ENCODE measurements at places on chromosomes 2 and 18.

DNA sequence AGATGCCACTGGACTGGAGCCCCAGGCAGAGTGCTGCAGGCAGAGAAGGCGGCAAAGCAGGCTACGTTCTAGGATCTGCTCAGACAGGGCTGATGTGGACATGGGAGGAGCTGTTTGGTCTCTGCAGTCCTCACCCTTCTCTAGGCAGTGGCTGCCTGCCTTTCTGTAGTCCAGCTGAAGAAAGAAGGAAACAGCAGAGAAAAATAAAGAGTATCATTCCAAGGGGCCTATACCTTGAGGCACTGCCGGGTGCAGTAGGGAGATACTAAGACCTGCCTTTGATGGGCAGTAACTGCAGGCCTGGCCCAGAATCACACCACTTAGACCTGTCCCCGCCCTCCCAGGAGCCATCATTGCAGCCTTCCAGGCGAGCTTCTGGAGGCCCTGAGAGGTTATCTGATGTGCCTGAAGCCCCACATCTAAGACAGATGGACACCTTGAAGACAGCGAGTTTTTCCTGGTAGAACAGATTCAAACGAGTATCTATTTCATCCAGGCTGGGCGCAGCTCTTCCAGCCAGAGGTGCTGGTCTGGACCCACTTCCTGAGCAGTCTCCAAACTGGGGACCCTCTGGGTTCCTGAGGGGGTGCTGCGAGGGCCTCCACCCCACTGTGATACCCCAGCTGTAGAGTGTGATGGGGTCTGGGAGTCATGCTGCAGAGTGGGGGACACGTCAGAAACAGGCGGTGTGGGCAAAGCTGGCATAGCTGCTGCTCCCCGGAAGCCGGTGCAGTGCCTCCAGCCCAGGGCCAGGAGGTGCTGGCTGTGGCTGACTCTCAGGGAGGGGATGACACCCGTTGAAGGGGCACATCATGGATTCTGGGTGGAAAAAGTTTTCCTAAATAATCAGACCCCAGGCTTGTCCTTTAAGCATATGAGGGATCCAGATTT is 87.3 kb upstream of the OTOS start:
- no peak for DNase-seq

DNA sequence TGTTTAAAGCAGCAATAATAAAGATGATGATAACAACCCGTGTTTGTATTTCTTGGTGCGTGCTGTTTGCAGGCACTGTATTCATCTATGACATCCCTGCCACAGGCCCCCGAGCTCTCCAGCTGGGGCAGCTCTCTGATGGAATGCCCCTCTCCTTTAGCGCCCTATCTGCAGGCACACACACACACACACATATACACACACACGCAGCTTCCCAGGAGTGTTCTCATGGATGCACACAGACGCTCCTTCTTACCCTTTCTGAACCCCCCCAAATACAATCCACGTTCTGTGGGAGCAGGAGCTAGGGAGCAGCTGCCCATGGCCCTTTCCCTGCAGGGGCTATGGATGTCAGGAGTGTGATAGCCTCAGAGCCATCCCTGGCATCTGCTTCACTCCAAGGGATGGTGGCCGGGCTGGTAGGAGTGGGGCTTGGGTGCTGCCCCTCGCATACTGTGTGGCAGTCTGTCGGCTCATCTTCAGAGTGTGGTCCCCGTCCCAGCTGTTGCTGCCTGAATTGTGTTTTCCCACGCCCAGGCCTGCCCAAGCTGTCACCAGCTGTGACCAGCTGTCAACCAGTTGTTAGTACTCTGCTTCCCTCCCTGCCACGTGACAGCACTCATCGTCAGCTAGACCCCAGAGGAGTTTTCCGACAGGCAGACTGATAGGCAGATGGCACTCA is 50.8 kb upstream of the MYCN start:
- no peak for DNase-seq

DNA sequence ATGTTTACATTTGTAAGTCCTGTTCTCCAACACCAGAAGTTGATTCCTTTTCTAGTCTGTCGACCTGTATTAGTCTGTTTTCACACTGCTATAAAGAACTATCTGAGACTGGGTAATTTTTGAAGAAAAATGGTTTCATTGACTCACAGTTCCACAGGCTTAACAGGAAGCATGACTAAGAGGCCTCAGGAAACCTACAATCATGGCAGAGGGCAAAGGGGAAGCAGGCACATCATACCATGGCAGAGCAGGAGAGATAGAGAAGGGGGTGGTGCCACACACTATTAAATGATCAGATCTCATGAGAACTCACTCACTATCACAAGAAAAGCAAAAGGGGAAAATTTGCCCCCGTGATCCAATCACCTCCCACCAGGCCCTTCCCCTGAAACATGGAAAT is 112.8 kb upstream of the MAP3K20 start:
- no peak for DNase-seq

DNA sequence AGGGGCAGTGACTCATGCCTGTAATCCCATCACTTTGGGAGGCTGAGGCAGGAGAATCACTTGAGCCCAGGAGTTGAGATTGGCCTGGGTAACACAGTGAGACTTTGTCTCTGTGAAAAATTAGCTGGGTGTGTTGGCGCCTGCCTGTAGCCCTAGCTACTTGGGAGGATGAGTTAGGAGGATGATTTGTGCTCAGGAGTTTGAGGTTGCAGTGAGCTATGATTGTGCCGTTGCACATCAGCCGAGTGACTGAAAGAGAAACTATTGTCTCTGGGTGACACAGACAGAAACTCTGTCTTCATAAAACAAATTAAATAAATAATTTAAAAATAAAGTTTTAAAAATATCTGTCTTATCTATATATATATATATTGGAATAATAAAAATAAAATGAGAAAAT is 1844.6 kb upstream of the PIK3C3 start:
- no peak for DNase-seq

- no peak for DNase-seq
These were observed 199.5 kb downstream of the RTP5 start for GRCh38 chr2:242069018-242069417.

DNA sequence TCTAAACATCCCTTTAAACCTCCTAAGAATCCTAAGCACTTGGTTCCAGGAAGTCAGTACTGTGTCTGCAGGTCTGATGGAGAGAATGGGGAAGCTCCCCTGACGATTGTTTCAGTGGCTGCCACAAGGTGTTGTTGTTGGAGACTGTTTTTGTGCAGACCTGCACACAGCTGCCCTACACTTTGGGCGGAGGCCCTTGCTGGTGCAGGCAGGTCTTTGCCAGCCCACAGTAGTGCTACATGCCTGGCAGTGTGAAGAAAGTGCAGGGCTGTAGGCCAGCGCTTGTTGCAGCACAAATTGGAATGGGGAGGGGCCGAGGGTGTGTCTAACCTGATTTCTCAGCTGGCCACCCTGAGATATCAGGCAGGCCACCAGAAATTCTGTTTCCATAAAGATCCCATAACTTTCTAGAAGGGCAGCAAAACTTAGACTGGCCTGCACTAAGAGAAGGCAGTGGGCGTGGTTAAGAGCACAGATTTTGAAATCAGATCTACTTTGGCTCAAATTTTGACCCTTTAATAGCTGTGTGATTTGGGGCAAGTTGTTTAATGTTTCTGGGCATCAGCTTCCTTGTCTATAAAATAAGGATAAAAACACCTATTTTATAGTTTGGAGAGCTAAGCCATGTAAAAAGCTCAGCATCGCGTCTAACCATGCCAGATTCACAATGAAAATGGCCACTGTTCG is 83.7 kb upstream of the SLC1A4 start:
- DNase-seq = no peak

DNA sequence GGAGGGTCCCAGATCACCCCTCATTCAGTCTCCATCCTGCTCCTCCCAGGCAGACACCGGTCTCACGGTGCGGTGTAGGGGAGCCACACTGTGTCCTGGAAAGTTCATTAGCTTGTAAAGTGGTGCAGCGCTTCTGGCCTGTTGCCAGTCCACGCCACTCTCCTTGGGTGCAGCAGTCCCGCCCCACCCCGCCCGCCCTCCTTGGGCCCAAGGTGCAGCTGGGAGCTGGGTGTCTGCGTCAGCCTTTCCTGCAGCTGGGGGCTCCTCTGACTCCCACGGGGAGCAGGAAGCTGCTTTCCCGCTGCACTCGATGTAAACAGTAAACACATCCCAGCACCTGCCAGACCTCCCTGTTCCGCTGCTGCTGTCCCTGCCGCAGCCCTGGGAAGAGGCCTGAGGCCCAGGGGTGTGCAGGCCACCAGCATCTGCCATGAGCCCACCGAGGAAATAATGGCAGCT is 53.8 kb upstream of the ASB18 start:
- no peak for DNase-seq

DNA sequence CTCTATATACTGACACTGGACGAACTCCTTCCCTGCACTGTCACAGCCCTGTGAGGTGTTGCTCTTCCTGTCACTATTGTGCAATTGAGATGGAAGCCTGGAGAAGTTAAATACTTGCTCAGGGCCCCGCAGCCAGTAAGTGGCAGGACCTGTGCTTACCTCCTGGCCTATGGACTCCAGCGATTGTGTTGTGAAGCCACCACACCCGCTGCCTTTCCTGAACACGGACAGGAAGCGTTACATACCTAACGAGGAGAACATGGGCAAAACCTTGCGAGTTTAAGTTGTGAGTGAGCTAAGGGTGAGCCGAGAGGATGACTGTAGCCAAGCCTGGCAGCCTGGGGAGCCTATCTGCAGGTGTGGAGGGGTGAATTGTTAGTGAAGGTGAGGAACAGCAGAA is 26.1 kb downstream of the RAB31 start:
- no peak for DNase-seq

GRCh38 chr2:236616624-236617023 is 47.0 kb downstream of the ACKR3 start:
- no peak for DNase-seq

DNA sequence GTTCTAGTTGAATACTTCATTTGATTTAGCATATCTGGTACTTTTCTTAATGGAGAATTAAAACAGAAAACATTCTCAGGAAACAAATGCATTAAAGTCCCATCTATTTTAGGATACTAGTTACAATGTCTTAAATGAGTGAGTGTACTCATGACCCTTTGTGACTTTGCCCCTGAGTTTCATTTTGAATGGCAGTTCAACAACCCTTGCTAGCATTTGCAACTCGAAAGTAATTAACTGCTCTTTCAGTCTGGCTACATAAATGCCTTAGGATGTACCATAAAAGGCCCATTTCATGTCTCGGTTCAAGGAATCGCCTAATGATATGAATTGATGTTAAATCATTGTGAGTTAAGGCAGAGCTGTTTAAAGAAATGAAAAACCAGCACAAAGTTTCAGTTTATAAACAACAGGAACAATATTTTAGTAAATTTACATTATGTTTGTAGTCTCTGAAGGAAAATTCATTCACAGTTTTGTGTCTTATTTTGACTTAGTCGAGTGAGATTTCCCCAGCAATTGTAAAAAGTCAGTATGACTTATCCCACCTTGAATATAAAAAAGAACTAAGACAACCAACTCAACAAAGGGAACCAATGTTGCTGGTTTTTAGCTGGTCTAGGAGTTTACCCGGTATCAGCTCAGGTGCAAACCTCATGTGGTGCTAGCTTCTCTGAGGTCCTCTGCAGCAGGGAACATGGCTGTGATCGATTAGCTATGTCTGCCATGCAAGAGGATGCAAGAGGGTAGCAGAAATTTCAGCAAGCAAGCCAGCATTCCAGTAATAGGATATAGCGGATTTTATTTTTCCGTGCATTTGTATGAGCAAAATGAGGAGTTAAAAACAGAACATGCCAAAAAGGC is 386.2 kb downstream of the PTPRM start:
- no peak for DNase-seq

DNA sequence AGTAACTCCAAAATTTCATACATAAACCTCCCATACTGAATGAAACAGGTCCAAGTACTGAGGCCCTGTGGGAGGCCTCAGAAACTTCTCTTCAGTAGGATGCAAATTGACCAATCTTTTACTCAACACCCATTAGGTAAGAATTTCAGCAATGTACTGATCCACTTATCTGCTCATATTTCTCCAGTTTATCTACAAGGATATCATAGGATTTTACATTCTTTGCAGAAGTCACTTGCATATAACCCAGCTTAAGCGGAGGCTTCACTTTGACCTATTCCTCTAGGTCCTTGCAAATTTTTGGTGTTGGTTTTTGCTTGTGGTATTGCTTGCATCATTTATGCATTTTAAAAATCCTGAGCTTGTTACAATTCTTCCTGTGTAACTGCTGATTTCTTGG is 28.8 kb upstream of the SLC3A1 start:
- DNase-seq = no peak

DNA sequence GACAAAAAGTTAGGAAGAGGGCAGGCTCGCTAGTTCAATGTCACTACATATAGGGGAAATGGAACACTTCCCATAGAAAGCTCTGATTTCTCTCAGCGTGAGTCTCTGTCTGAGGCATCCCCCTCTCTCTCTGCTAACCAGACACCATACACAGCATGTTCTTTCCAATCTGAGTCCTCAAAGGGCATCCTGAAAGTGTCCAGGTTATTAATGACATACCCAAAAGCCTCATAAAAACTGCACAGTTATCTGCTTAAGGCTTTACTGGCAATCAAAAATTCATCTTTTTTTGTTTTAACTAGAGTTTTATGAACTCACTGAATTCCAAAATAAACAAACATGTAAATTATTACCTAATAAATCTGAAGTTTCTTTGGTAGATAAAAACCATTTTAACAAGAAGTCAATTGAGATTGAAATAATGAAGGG is 137.4 kb downstream of the AFF3 start:
- no peak for DNase-seq

DNA sequence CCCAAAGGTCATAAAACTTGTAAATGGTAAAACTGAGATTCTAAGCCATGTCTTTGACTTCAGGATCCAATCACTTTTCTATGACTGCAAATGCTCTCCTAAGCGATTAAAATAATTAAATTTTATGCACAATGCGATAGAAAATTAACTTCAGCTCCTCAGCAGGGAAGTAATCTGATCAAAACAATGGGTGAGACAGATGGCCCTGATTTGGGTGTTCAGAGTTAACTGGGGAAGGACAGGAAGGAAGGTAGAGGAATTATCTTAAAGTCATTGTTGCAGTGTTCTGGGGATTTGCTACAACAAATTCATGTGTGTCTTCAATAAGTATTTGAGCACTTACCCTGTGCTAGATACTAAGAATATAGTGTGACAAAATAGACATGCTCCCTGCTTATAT is 446.0 kb upstream of the MEX3C start:
- no peak for DNase-seq

DNA sequence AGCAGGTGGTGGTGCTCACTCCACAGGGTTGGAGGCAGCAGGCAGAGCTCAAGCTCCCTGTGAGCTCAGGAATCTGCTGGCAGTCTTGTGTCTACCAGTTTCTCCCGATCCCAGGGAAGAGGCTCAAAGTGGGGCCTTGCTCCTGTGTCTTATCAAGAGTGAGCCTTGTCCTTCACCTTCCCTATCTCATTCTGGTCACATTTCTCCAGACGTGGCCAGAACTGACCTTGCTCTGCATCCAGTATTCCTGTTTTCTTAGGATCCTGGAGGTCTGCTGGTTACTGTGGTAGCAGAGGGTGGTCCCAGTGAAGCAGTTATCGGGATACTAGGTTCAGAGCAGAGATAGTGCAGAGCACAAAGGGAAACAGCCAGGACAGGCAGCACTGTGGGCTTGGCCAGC is 47.1 kb upstream of the ASB18 start:
- DNase-seq = no peak

- no peak for DNase-seq
These were observed 17.2 kb upstream of the ATG16L1 start for GRCh38 chr2:233234264-233234663.
